Glutamatergic neuron (in vitro differentiated cells): ENCODE measurements at places on chromosomes 6 and 20. TPM values are rescaled to one million over a fixed set of nuclear protein-coding genes. Genes with fewer than 3 reads are reported as not detected.
A peak's percentile ranks its signal among the peaks of the same experiment; 100 is the strongest.

The RUNX2 gene
- total RNA-seq = not detected

DNA sequence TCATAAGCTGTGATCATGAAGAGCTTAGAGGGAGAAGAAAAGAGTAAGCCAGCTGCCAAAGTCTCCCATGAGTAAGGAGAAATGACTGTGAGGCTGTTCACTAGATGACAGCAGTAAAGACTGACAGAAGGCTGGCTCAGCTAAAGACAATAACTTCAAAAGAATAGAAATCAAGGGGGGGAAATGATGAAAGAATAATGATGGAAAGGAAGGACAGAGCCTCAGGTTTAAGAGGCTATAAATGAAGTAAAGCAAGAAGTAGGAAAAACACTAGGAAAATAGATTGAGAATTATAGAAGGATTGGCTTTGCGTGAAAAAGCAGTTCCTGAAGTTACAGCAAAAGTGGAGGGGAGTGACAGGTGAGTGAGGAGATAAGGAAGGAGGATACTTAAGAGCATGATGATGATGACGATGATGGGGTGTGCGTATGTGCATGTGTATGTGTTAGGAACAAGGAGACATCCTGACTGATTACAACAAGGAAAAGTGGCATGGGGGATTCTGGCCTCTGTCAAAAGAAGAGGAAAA, 48.2 kb downstream of the HBS1L start:
- DNase-seq = no peak

- DNase-seq = no peak
Measured at GRCh38 chr6:15876406-15876805, 213.6 kb upstream of the DTNBP1 start.

The LRRN4 gene
- total RNA-seq = not detected

DNA sequence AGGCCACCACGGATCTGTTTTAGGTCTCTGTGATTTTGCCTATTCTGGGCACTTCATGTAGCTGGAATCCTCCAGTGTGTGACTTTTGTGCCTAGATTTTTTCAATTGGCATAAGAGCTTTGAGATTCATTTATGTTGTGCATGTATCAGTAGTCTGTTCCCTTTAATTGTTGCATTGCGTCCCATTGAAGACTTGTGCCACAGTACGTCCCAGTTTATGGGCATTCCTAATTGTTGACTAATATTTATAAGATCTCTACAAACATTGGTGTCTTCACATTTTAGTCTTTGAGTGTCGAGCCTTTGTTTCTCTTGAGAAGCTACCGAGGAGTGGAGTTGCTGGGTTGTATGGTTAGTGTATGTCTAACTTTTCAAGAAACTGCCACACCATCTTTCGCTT, 704 bp upstream of the FAM210B start:
- DNase-seq = no peak

- DNase-seq = peak; percentile 22
Measured at GRCh38 chr6:105272786-105273185, 93.0 kb upstream of the POPDC3 start.

DNA sequence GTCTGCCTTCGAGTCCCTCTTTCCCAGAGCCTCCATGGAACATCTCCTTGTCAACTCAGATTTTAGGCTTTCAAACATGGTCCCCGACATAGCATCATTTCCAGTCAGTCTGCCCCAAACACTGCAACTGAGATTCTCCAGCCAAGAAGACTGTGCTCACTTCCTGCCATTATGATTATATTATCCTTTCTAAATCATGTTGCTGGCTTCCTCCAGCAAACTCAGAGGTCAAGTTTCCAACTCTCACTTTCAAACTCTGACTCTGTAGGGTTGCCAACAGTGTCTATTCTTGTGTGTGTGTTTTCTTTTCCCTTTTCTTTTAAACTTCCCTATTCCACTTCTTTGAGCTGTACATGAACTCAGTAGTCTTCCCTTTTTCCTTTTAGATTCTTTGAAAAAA, 61.2 kb upstream of the TRAF3IP2 start:
- no peak for DNase-seq

The HMGN4 gene
- total RNA-seq = 56.9 TPM

GRCh38 chr6:22025468-22026163, 271.2 kb downstream of the PRL start:
- peak; percentile 20 for DNase-seq

- no peak for DNase-seq
Measured at GRCh38 chr6:44626616-44627015, 239.1 kb downstream of the CDC5L start.

GRCh38 chr6:38876475-38876874, 161.4 kb downstream of the DNAH8 start:
- no peak for DNase-seq

The ZNFX1 gene
- 11.8 TPM for total RNA-seq

DNA sequence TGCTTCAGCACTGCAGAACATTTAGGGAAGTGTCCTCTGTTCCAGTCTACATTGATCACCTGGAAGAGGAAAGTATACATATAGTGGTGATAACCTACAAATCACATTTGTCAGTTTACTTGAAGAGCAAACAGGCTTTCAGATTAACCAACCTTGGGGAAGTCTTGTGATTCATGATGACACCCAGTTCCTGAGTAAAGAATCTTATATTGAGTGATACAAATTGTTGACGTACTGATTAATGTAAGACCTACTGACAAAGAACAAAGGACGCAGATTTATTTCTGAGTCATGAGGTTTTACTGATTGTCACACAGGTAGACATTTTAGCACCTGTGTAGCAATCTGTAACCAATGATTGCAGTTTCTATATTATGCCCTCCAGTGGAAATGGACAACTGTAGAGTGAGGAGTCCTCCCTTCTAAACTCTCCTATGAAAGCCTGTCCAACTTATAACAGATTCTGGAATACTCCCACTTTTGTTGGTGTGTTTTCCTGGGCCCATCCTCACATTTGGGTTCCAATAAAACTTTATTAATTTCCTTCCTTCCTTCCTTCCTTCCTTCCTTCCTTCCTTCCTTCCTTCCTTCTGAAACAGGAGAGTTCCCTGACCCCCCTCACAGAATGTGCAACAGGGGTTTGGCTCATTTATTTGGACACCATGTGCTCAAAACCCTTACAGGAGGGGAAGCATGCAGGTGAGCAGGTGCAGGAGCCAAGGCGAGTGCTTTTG, 113.5 kb downstream of the SLC35B3 start:
- DNase-seq = no peak

- DNase-seq = no peak
Measured at GRCh38 chr6:97914912-97915311, 631.9 kb upstream of the MMS22L start.

DNA sequence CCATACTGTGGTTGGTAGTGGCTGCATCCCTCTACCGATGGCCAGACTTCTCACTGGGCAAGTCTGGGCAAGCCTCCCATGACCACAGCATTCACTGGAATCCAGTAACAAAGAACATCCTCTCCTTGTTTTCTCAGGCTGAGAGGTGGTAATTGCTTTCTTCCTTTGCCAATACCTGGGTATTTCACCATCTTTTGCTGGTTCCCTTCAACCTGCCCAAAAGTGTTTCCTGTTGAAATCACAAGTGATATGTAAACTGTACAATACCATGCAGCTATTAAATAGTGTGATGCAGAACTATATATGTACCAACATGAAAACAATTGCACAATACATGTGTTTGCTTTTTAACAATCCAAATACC, at the start of gene PTCHD4:
TSS of gene PTCHD4 (minus strand) at position 55 of the 364 bp plus-strand sequence. CDS start 42,240 bp downstream, outside the sequence.
- DNase-seq = no peak
